ENCODE measurements at places on chromosomes 6 and 20.

GRCh38 chr6:26383624-26384417, 913 bp downstream of the BTN2A2 start:
- DNase-seq = no peak

DNA sequence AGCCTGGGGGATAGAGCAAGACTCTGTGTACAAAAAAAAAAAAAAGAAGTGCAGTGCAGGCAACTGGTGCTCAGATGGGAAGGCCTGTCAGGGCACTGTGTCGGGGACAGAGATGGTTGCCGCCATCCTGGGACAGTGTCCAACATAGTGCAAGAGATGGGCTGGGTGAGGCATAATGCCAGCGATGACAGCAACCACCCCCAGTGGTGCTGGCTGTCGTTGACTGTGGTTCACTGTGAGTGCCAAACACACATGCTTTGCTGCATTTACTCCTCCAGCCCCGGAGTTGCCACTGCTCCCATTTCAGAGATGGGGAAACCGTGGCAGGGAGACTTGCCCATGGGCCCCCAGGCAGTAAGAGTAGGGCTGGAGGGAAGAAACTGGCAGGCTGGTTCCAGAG, 5.2 kb upstream of the C20orf203 start:
- DNase-seq = no peak

DNA sequence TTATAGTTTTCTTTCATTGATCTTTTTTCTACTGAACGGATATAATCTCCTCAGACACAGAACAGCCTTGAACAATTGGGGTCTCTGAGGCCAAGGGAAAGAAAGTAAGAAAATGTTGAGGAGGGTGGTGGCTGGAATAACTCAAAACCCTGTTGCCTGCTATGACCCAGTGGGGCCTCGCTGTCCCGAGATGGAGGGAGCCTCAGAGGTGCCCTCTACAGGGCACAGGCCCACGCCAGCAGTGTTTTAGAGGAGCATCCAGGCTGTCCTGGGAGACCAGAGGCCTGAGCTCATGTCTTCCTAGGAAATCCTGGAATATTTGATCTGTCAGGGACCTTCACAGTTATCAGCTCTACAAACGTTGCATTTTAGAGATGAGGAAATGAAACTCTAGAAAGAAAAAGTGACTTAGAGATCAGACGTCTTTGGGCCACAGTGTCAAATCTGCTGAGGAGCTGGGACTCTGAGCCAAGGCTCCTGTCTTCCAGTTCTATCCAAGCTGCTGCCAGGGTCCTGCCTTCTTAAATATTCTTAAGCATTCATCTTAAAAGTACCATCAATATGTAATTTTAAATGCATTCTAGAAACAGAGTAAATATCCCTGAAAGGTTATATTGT, 26.3 kb downstream of the ALDH5A1 start:
- no peak for DNase-seq

- no peak for DNase-seq
Measured at GRCh38 chr6:169880516-169880915, 129.1 kb downstream of the ERMARD start.

GRCh38 chr6:127182501-127182900, 64.0 kb downstream of the RSPO3 start:
- DNase-seq = no peak

GRCh38 chr6:151747896-151748295, 59.6 kb upstream of the ESR1 start:
- no peak for DNase-seq

DNA sequence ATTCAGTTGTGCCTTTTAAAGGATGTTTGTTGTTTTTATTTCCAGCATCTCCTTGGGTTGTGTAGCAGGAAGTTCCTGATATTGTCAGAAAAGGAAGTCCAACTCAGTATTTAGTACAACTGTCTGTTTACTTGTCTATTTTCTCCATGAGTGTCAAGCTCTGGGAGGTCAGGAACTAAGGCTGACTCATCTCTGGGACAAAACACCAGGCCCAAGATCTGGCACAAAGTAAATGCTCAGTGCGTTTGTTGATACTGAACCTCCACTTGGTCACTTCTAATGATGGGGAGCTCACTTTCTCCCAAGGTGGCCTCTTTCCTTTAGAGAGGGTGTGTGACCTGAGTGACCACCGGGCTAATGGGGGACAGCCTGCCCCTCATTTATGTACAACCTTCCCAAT, 12.6 kb upstream of the PIGU start:
- no peak for DNase-seq

GRCh38 chr20:22341508-22341907, 242.9 kb downstream of the FOXA2 start:
- no peak for DNase-seq

GRCh38 chr6:87945181-87945580, 102.5 kb upstream of the SPACA1 start:
- no peak for DNase-seq

DNA sequence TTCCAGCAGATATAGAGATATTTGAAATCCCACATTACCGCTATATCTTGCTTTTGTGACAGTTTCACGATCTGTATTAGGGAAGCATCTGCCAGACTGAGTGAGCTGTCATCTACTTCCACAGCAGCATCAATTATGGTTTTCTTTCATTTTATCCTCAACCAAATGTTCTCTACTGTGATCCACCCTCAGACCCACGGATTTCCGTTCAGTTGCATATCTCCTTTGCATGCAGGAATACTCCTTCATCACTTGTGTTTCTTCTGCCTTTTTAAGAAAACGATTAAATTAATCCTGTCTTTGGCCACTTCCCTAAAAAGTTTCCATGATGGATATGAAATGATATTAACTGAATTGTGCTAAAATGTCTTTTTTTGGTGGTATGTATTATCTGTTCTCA, 262.1 kb upstream of the ADGRB3 start:
- no peak for DNase-seq

DNA sequence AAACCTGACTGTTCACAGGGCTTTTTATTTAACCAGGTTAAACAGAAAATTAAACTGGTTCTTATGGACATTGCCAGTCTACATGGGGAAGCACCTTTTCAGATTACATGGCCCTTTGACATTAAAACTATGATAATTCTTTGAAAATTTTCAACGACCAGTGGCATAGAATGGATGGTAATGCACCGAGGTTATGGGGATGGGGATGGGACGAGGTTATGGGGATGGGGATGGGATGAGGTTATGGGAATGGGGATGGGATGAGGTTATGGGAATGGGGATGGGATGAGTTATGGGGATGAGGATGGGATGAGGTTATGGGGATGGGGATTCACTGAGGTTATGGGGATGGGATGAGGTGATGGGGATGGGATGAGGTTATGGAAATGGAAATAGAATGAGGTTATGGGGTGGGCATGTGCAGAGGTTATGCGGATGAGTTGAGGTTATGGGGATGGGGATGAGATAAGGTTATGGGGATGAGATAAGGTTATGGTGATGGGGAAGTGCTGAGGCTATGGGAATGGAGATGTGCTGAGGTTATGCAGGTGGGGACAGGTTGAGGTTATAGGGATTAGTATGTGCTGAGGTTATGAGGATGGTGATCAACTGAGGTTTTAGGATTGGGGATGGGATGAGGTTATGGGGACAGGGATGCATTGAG, 541.9 kb downstream of the CDH26 start:
- no peak for DNase-seq

DNA sequence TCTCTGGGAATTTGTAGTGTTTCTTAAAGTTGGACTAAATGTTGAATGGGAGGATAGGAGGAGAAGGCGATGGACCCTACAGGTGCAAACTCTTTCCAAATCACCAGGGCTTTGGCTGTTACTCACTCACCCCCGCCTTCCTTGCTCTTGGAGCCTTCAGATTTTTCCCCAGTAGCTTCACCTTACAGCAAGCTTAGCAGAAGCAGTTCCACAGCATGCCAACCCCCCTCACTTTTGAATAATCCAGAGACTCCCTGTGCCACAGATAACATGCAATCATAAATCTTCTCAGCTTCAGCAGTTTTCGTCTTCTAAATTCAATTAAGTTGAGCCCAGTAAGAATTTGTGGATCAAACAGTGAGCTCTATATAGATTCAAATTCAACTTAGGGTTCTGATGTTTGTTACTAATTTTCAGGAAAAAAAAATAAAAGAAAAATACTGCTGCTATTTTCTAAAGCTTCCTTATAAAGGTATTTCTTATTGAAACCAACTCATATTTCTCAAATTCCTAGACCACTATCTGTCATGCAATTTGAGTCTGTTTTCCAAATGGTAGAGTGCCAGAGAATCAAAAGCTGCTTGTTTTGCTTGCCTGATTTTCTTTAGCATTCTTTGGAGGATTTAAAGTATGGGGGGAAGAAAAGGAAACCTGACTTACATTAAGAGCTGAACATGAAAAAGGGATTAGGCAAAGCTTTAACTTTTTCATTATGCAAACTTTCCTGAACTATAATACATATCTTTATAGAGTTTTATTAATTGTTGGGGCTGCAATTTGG, 166.4 kb downstream of the EYA4 start:
- DNase-seq = no peak

Data from activated naive CD8-positive, alpha-beta T cell treated with anti-CD3 and anti-CD28 coated beads, Interleukin-2, amount 50 U/mL, for 16 hours (primary cell).